SW480 (cell line): ENCODE measurements at places on chromosomes 7 and 10.

DNA sequence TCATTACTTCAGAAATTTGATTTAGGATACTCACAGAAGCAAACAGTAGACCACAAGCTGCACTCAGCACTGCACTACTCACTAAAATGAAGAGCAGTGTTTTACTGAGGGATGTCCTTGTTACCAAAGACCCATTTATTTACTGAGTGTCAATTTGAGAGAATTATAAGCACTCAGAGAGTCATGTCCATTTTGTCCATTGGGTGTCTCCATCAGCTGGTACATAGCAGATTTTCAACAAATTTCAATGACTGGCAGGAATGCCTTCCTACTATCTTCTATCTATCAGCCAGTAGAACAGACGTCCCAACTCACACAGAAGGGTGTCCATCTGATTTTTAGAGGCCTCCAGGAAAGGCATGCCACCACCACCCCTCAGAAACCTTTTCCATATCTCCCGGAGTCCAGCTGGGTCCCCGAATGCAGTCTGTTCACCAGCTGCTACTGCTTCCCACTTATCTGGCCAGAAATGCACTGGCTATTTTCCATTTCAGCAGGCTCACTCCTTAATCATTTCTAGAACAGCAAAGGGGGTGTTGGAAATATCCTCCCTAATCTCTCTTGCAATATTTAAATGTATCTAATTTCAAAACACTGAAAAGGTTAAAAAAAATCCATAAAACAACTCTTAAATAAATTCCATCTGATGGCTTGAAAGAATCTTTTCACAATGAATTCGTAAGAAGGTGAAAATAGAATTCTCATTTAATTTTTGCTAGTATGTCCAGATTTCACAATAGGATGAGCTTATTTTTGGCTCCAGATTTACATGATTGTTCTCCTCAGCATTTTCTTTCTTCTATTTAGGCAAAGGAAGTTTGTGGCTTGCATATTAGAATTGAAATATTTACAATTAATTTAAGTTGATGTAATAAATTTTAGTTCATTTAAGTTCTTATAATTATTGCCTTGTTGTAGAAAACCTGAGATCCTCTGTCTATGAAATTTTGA is 1164.0 kb upstream of the CELF2 start:
- DNase-seq = no peak

DNA sequence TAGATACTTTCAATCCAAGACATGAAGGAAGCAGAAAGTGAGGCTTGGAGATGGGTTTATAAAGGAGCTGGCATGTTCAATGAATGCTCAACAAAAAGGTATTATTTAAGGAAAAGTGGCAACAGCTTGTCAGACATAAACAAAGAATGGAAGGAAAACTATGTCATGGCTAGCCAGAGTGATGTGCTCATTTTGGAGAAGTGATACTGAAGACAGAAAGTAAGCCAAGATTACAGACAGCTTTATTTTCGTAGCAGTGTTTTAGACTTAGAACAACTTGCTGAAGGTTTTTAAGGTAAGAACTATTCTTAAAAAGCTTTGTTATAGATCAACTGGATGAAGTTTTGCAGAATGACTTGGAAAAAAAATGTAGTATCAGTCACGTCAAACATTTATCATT is 160.5 kb upstream of the FERD3L start:
- no peak for DNase-seq

- DNase-seq = no peak
Observed at GRCh38 chr7:78444267-78444666, 645.7 kb downstream of the PHTF2 start.

DNA sequence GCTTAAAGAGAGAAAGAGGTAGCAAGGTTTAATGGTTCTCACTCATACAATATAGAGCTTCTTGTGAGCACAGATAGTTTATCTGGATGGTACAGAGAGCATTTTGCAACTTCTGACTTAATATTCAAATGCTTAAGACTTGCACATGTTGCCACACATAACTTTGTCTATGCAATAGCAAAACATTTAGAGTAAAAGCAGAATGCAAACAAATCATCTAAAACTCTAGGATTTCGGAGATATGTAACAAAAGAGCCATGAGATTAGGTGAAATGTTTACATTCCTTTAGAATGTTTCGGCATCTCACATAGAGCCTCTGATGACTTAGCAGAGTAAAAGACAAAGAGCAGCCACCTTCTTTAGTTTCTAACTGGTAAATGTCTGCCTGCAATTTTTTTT is 717.1 kb upstream of the LRRN3 start:
- DNase-seq = no peak

- DNase-seq = no peak
Observed at GRCh38 chr10:29866356-29866755, 193.0 kb downstream of the JCAD start.

GRCh38 chr7:83640240-83640639 is 8.7 kb downstream of the SEMA3E start:
- no peak for DNase-seq

- no peak for DNase-seq
Observed at GRCh38 chr7:57819491-57819981, 369.6 kb downstream of the ZNF716 start.

GRCh38 chr7:48868916-48869315 is 55.4 kb upstream of the CDC14C start:
- DNase-seq = no peak

DNA sequence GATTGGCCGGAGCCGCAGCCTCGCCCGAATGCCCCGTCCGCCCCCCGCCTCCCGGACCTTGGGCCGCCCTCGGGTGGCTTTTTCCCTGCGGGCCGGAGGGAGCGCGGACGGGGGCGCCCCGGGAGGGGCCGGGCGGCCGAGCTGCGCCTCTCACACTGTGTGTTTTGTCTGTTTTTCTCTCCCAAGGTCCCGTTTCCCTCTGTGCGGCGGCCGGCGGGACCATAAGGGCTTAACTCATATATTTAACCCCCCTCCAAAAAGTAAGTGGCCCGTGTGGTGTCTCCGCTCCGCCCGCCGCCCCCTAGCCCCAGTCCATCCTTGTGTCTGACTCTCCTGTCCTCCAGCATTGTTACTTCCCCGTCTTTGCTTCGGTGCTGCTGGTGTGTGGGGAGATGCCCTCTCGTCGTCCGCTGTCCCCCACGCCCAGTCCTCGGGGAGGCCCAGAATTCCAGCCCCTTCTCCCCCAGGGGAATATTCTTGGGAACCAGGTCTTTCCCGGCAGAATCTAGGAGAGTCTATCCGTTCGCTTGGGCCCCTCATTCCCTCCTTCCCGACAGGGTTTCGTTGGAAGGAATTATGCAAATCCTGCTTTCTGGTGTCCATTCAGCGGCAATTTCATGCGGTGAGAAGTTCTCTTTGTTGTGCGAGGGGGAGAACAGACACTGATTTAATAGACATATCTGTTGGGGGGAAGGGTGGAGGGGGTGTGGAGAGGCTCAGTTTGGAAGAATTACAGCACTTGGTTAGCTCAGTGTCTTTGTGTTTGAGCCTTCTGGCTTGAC is 1.3 kb downstream of the LCOR start:
- DNase-seq = peak; percentile 41

DNA sequence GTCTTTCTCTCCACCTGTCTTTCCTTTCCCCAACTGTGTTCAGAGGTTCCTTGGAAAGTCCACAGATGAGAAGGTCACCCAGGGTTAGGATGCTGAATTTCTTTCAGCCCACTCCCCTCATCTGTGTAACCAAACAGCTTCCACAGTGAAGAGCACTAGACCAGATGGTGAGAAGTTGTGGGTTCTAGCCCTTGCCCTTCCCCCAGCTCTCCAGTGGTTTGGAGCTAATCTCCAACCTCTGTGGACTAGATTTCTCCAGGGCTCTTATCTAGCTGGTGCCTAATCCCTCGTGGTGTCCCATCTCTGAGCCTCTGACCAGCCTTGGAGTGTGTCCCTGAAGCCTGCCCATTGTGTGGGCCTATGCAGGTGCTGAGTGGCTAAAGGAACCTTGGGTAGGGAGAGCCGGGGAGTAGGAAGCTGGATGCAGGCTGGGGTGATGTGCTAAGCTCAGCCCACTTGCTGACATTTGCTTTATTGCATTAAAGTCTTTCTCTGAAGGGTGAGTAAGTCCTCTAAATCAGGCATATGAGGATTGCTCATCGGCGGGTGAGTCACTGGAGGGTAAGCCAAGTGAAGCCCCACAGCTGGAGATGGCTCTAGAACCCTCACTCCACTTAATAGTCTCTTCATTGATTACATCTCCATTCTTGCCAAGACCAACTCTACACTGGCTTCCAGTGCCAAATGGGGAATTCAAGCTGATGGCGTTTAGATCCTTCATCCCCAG is 14.9 kb downstream of the DUSP5 start:
- DNase-seq = peak; percentile 62

DNA sequence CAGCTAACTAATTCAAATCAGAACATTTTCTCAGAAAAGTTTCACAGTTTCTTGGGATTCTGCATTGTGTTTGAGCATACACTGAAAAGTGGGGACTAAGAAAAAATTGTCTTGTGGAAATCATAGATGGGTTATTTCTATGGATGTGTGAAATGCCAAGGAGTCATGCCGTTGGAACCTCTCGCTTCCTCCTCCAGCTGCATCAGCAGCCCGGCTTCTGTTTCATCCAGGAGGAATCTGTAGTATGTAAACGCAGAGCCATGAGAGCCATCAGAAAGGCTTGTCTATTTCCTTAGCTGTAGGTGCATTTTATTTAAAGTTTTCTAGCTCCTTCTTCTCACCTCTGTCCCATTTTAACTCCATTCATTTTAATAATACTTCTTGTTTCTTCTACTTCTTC is 1144.1 kb downstream of the GATA3 start:
- DNase-seq = no peak

DNA sequence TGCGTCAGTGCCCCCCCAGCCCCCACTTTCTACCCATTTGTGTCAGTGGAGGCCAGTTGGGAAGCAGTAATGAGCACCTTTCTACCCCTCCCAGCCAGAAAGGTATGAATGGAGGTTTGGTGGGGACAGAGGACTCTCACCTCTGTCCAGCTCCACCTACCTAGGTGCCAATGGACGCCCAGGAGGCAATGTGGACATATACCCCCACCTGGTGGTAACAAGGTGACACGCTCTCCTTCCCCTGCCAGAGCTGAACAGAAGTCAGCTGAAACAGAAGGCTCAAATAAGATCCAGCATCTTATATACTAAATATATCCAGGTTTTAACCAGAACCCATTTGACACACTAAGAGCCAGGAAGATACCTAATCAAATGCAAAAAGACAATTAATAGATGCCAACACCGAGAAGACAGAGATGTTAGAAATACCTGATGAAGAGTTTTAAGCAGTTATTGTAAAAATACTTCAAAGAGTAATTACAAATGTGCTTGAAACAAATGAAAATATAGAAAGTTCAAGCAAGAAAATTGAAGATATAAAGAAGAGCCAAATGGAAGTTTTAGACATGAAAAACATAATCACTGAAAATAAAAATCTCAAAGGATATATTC is 18.4 kb upstream of the SORCS3 start:
- peak; percentile 56 for DNase-seq

DNA sequence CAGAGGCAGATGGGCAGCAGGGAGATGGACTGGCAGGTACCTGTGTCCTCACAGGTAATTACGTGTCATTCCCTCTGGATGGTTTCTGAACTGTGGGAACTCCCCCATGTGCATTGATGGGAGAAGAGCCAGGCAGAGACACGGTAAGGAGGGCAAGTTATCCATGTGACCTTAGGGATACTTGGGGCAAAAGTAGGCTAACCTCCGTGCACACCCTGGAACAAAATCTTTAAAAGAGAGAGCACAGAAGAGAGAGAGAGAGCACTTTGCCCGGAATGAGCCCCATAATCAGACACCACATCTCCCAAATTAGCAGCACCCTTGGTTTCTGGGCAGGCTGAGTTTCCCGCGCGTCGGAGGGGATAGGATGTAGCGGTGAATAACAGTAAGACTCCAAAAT is 423.2 kb downstream of the PAXIP1 start:
- DNase-seq = no peak

- no peak for DNase-seq
Observed at GRCh38 chr10:23974746-23975272, 234.1 kb upstream of the KIAA1217 start.

DNA sequence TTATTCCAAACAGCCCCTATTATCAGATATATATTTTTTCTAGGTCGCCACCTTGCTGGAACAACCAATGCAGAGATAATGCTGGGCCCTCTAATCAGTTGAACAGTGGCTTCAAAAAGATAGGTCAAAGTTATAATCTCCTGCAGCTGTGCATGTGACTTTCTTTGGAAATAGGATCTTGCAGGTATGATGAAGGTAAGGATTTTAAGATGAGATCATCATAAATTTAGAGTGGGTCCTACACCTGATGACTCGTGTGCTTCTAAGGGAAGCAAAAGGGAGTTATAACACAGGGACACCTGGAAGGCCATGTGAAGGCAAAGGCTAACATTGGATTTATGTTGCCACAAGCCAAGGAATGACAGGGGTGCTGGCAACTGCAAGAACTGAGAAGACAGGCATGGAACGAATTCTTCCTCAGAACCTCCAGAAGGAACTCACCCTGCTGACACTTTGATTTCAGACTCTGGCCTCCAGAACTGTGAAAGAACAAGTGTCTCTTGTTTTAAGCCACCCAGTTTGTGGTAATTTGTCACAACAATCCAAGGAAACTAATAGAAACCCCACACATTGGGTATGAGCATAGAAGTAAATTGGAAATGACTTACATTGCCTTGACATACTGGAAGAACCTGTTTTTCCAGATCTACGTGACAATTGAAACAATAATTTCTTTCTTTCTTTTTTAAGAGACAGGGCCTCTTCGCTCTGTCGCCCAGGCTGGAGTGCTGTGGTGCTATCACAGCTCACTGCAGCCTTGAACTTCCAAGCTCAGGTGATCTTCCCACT is 34.4 kb downstream of the CCDC71L start:
- DNase-seq = no peak

- DNase-seq = no peak
Observed at GRCh38 chr7:70379210-70379609, 752.7 kb upstream of the GALNT17 start.

DNA sequence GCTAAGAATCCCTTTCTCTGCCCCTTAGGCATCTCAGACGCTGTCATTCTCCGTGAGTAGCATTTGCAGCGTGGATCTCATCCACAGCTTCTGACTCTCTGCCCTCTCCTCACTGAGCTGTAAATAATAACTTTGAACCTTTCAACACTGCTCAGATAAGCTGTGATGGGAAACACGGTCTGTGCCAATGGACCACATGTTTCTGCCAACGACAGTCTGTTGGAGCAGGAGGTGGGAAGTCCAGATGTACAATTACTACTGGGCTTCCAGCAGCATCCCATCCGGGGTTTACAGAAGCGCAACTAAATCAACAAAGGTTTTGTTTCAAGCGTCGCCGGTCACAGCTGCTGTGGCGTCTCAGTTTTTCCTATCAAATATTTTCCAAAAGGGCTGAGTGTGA is 1110.6 kb downstream of the TYW1 start:
- DNase-seq = no peak
